Spleen (tissue), 13 donors: ENCODE measurements at places on chromosomes 2 and 18. TPM values are rescaled to one million over a fixed set of nuclear protein-coding genes. Genes with fewer than 3 reads are reported as not detected.

- DNase-seq: no peak
- H3K27me3 ChIP-seq: no peaks in the 10 kb centered on the region
- peaks cover 58% of the 10 kb centered on the region for H3K36me3 ChIP-seq
- no peak overlapping the region for H3K4me3 ChIP-seq
- peaks cover 10% of the 10 kb centered on the region for H3K4me1 ChIP-seq
These were observed 144.3 kb downstream of the GPD2 start for GRCh38 chr2:156580501-156580900.

GRCh38 chr18:62425465-62426190 is 97.2 kb upstream of the ZCCHC2 start:
- peak overlapping the region; percentile 78 for H3K27ac ChIP-seq
- H3K4me3 ChIP-seq: no peak overlapping the region
- peaks cover 23% of the 10 kb centered on the region for H3K4me1 ChIP-seq

DNA sequence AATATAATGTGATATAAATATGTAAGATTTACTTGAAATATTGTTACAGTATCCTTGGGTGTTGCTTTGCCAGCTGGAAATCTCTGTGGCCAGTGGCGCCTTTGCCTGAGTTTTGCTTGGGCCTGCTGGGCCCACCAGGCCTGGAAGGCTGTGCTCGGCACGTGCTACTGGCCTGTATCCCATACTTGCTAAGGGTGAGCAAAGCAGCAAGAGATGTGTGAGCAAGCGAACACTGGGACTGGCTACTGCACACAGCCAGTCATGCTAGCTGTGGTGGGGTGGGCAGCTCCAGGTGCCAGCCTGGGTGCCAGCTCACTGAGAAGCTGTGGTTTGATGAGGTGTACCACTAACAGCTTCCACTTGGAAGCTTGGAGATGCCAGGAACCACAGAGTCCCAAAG is 299.1 kb upstream of the GALNT5 start:
- no peaks in the 10 kb centered on the region for H3K36me3 ChIP-seq
- no peak overlapping the region for H3K4me3 ChIP-seq
- H3K27ac ChIP-seq: no peak overlapping the region
- no peaks in the 10 kb centered on the region for H3K27me3 ChIP-seq
- H3K4me1 ChIP-seq: no peaks in the 10 kb centered on the region

DNA sequence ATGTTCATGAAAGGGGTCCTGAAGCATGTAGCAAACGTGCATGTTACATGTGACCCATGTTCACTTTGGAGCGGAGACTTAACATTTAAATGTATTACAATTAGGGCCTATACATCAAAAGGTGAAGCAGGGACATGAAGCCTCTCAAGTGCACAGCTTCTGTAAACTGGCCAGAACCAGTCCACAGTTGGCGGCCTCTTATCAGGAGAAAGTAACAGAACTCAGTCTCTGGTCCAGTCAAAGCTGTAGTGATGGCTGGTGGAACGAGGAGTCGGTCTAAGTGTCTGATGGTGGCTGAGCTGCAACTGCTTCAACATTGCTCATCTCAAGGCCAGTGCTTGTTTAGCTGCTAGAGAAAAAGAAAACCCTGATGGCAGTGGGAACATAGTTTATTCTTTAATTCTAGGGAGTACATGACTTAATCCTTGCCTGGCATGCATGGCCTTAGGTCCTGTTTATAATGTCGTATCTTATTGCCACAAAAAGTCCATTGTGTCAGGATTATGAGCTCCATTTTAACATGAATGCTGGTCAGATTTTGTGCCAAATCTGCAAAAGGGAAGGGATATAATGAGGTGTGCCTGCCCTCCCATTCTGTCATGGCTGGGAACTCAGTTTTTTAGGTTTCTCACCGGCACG is 22.2 kb upstream of the YES1 start:
- H3K36me3 ChIP-seq: no peaks in the 10 kb centered on the region
- H3K27me3 ChIP-seq: no peaks in the 10 kb centered on the region
- DNase-seq: no peak
- H3K4me3 ChIP-seq: no peak overlapping the region

DNA sequence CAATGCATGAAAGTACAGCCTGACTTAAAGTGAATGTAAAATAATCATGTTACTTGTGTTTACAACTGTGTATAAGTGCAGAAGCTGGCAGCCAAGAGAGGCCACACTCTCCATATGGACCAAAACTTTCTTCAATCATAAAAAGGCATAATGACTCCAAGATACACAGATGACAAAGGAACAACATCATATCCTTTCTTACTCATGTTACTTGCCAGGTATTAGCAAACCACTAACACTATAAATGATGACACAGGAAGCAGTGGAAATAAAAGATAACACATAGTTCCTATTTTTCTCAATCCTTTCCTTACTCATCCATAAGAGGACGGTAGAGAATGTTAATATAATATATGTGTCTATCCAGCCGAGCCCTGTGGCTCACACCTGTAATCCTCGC is 400.0 kb upstream of the CDH2 start:
- no peaks in the 10 kb centered on the region for H3K27me3 ChIP-seq
- no peak for DNase-seq
- H3K4me3 ChIP-seq: no peak overlapping the region
- no peaks in the 10 kb centered on the region for H3K36me3 ChIP-seq

- peaks cover 9% of the 10 kb centered on the region for H3K4me1 ChIP-seq
- H3K27ac ChIP-seq: no peak overlapping the region
- H3K27me3 ChIP-seq: no peaks in the 10 kb centered on the region
- no peaks in the 10 kb centered on the region for H3K36me3 ChIP-seq
- no peak for DNase-seq
These were observed 52.3 kb downstream of the GAD1 start for GRCh38 chr2:170869036-170869435.

GRCh38 chr2:52113338-52113737 is 1081.4 kb upstream of the NRXN1 start:
- no peaks in the 10 kb centered on the region for H3K36me3 ChIP-seq

DNA sequence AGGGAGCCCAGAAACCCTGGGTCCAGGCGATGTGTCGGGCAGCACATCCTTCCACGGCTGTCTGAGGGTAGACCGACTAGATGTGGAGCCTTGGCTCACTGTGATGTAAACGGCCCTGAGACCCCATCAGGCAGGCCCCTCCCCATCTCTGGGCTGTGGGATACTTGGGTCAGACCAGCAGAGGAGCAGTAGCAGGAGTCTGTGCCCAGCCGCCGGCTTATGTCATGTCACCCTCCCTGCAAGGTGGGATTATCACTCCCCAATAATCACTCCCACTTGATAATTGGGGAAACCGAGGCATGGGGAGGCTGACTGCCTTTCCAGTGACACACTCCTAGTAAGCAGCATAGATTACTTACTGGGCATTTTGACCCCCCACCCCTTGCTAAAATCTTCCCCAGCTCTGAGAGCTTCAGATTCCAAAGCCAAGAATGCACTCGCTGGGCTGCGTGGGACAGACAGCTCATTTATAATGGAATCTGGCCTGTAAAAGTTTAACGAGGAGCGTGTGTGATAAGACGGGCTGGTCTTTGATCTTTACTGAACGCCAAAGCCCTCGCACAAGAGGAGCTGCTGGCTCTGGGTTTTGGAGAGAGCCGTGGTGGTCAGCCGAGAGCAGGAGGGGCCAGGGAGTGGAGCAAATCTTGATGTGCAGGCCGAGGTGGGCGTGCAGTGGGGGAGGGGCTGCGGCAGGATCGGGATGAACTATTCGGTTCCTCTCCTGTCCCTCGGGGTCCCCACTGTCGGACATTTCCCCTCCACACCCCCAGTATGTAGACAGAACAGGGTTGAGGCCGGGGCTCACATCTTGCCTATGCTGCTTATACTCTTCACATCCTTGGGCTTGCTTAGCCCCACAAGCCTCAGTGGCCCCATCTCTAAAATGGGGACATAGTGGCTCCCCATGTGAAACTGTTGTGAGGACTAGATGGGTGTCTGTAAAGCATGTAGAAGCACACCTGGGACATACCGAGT is 200.0 kb downstream of the GLI2 start:
- no peaks in the 10 kb centered on the region for H3K27me3 ChIP-seq
- H3K36me3 ChIP-seq: no peaks in the 10 kb centered on the region
- H3K27ac ChIP-seq: no peak overlapping the region
- H3K4me1 ChIP-seq: no peaks in the 10 kb centered on the region
- DNase-seq: no peak
- H3K4me3 ChIP-seq: no peak overlapping the region

GRCh38 chr18:76844742-76845477 is 22.6 kb downstream of the ZNF236 start:
- no peaks in the 10 kb centered on the region for H3K27me3 ChIP-seq
- H3K4me3 ChIP-seq: no peak overlapping the region
- no peaks in the 10 kb centered on the region for H3K36me3 ChIP-seq
- DNase-seq: no peak

DNA sequence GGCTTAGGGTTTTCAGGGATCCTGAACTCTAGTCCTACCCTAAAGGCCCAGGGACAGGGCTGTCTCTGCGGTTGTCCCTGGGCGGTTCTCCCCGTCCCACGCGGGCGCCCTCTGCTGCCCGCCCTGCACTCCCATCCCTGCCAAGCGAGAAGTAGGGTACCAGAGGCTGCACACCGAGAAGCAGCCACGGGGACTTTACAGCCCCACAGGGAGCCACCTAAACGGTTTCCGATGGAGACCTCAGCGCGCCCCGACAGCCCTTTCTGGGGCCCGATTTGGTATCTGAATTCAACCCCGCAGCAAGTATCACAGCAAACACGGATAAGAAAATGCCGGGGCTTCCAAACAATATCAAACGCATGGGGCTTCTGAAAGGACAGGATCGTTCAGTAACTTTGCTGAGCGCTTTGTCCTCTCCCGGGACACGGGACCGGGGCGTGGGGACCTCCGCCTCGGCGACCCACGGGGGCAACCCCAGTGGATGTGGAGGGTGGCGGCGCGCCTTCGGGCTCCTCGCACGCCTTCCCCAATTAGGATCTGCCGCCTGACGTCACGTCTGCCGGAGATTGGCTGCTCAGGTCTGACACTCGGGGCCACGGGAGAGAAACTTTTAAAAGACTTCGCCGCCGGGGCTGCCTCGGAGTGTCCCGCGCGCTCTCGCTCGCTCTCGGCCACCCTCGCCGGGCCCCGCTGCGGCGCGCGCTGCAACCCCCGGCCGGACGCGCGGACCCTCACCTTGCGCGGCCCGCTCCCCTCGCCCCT is at the start of gene LTBP1:
TSS of gene LTBP1 (plus strand) at position 640 of the 762 bp plus-strand sequence. CDS start 372 bp downstream, outside the sequence.
- H3K27me3 ChIP-seq: peaks cover 4% of the 10 kb centered on the region
- H3K27ac ChIP-seq: no peak within 1 kb of the TSS
- no peaks in the 10 kb centered on the region for H3K36me3 ChIP-seq
- no peaks in the 10 kb centered on the region for H3K4me1 ChIP-seq

- H3K27ac ChIP-seq: no peak overlapping the region
- no peak for DNase-seq
- H3K36me3 ChIP-seq: no peaks in the 10 kb centered on the region
- peaks cover 8% of the 10 kb centered on the region for H3K27me3 ChIP-seq
These were observed 840.6 kb upstream of the SALL3 start for GRCh38 chr18:78138983-78139496.

DNA sequence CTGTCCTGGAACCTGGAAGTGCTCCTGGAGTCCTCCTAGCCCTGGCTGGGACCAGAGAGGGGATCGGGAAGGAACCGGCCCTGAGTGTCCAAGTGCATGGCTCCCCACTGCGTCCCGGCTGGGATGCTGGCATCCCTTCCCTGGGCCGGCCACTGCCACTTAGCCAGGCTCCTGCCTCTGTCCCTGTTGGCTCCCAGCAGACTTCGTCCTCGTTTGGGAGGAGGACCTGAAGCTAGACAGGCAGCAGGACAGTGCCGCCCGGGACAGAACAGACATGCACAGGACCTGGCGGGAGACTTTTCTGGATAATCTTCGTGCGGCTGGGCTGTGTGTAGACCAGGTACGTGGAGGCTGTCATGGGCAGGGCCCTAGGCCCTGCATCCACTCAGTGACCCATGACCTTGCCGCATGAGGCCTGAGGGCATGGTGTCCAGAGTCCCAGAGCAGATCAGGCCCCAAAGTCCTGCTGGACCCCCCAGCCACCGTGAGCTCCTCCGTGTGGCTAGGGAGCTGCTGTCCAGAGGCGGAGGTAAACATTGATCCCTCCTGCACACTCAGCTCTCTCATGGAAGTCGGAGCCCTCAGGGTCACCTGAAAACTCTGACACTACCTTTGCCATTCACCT is 7.1 kb downstream of the ANO7 start:
- H3K27me3 ChIP-seq: no peaks in the 10 kb centered on the region
- no peaks in the 10 kb centered on the region for H3K4me1 ChIP-seq
- no peak overlapping the region for H3K27ac ChIP-seq
- DNase-seq: peak; percentile 65
- no peaks in the 10 kb centered on the region for H3K36me3 ChIP-seq

DNA sequence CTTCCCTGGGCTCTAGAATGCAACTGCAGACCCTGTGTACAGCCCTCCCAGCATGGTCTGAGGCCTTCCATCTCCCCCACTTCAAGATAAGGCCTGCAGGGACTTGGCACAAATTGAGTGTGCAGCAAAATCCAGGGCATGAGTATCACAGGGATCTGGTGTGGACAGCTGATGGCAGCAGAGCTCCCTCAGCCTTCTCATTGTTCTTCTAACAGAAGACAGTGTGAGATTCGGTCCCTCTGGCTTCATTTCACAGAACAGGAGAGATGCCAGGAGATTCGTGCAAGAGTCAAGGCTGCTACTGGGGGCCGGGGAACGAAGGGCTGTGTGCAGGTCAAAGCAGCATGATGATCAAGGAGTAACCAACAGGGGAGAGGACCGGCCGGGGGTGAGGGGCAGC is 85.8 kb downstream of the UXS1 start:
- H3K36me3 ChIP-seq: peaks cover 83% of the 10 kb centered on the region
- H3K27ac ChIP-seq: no peak overlapping the region
- DNase-seq: no peak

GRCh38 chr2:222034058-222034457 is 264.7 kb downstream of the PAX3 start:
- no peak overlapping the region for H3K27ac ChIP-seq
- no peak overlapping the region for H3K4me3 ChIP-seq
- H3K4me1 ChIP-seq: no peaks in the 10 kb centered on the region
- no peaks in the 10 kb centered on the region for H3K36me3 ChIP-seq
- DNase-seq: no peak
- no peaks in the 10 kb centered on the region for H3K27me3 ChIP-seq

- DNase-seq: peak; percentile 86
- H3K4me3 ChIP-seq: no peak overlapping the region
- H3K36me3 ChIP-seq: no peaks in the 10 kb centered on the region
- H3K27me3 ChIP-seq: no peaks in the 10 kb centered on the region
These were observed 125.6 kb downstream of the PLB1 start for GRCh38 chr2:28621172-28622100.

GRCh38 chr2:10220045-10220901 is 82.4 kb upstream of the HPCAL1 start:
- no peaks in the 10 kb centered on the region for H3K27me3 ChIP-seq
- no peaks in the 10 kb centered on the region for H3K4me1 ChIP-seq
- no peak overlapping the region for H3K27ac ChIP-seq
- peak; percentile 39 for DNase-seq

DNA sequence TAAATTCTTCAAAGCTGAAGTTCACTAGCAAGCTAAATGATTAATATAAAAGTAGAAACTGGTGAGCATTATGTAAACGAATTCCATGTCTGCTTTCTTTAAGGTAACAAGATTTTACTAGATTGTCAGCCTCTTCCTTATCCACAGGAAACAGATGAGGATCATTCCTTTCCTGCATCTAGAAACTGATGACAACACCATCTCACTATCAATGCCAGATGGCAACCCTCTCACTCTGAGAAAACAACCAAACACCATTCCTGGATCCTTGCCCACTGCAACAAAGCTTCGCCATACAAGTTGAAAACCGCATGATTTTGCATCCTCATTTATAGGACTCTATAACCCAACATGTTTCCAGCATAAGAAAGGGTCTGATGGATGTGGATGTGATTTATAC is 122.9 kb downstream of the ZNF521 start:
- peak overlapping the region; percentile 68 for H3K27ac ChIP-seq
- no peak overlapping the region for H3K4me3 ChIP-seq
- no peaks in the 10 kb centered on the region for H3K27me3 ChIP-seq
- peaks cover 12% of the 10 kb centered on the region for H3K36me3 ChIP-seq
- DNase-seq: no peak

The AKAIN1 gene
- polyA plus RNA-seq: not detected

The KCNIP3 gene
- 0.85 TPM for polyA plus RNA-seq

The C2orf15 gene
- 1.3 TPM for polyA plus RNA-seq

The CYP1B1 gene
- 26.4 TPM for polyA plus RNA-seq

The HNRNPLL gene
- 5.2 TPM for polyA plus RNA-seq

The RUFY4 gene
- 0.32 TPM for polyA plus RNA-seq
